ENCODE measurements at places on chromosomes 7 and 10.
A peak's percentile ranks its signal among the peaks of the same experiment; 100 is the strongest.

GRCh38 chr10:70319183-70319582, 35.4 kb upstream of the NPFFR1 start:
- no peak for DNase-seq

GRCh38 chr7:64636386-64636785, 29.5 kb upstream of the ZNF107 start:
- peak; percentile 2 for DNase-seq

DNA sequence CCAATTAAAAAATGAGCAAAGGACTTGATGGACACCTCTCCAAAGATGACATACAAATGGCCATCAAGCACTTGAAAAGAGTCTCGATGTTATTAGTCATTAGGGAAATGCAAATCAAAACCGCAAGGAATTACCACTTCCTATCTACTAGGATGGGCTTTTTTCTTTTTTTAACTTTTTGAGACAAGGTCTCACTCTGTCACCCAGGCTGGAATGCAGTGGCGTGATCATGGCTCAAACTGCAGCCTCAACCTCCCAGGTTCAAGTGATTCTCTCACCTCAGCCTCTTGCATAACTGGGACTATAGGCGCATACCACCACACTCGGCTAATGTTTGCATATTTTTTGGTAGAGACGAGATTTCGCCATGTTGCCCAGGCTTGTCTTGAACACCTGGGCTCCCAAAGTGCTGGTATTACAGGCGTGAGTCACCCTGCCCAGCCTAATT, 13.6 kb downstream of the NKX1-2 start:
- no peak for DNase-seq

- DNase-seq, result no peak
Observed at GRCh38 chr7:22192801-22193200, 164.2 kb downstream of the RAPGEF5 start.

DNA sequence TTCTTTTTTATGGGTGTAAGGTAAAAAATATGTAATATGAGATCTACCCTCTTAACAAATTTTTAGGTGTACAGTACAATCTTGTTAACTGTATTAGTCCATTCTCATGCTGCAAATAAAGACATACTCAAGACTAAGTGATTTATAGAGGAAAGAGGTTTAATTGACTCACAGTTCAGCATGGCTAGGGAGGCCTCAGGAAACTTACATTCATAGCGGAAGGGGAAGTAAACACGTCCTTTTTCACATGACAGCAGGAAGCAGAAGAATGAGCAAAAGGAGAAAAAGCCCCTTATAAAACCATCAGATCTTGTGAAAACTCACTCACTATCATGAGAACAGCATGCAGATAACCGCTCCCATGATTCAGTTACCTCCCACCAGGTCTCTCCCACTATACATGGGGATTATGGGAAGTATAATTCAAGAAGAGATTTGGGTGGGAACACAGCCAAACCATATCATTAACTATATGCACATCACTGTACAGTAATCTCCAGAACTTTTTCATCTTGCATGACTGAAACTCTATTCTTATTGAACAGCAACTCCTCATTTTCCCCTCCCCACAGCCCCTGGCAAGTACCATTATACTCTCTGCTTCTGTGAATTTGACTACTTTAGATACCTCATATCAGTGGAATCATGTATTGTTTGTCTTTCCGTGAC, 127.4 kb downstream of the WNT2 start:
- no peak for DNase-seq
